ENCODE measurements at places on chromosomes 2 and 18.

DNA sequence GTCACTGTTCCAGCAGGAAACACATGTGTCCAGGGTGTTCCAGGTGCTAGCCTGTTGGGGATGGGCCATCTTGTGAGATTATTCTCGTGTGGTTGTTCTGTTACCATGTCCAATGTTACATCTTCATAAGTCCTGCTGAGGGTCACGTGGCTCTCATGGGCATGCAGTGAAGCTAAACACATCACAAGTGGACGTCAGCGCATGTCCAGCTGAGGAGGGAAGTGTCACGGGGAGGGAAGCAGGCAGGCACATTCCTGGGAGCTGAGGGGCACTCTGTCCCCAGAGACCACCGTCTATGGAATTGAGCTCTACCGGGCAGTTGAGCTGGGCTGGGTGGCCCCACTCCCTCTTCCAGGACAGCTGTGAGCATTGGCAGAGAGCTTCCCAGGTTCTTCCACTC, 155.3 kb upstream of the TWIST2 start:
- no peak for DNase-seq

GRCh38 chr2:69366-70344, 23.4 kb upstream of the FAM110C start:
- DNase-seq: no peak

GRCh38 chr18:31241425-31241824, 76.5 kb upstream of the DSG1 start:
- DNase-seq: no peak

GRCh38 chr2:25589676-25590205, 83.6 kb downstream of the DTNB start:
- DNase-seq: no peak
